ENCODE measurements at places on chromosomes 4 and X.

DNA sequence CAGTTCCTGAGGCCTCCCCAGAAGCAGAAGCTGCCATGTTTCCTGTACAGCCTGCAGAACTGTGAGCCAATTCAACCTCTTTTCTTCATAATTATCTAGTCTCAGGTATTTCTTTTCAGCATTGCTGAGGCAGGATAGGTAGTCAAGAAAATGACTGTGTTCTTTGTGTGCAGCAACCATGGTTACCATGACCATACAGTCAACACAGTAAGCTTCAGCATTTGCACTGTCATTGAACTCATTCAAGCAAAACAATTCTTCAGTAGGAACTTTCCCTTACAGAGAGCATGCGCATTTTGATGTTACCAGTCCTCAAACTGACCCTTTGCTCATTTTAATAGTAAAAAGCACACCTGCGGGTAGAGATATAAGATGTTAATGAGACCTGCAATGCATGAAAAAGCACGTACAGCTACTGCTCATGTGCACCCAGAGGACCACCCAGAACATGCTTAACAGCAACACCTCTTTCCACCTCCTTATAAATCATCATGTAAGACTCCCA is 180.8 kb downstream of the PRKX start:
- H3K27me3 ChIP-seq: no peaks in the 10 kb centered on the region
- no peak overlapping the region for H3K27ac ChIP-seq
- no peak overlapping the region for H3K4me3 ChIP-seq

DNA sequence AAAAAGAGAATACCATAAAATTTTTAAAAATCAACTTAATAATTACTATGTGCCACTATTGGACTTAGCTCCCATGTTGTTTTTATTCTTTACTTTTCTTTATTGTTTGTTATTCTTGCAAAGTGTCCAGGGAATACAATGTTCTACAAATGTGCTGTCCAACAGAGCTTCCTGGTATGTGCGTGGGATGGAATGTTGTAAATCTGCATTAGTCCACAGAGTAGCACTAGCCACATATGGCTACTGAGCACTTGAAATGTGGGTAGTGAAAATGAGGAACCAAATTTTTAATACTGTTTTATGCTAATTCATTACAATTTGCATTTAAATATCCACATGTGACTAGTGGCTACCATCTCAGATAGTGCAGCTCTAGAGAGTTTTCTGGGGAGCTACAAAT is 14.3 kb upstream of the CORIN start:
- H3K27ac ChIP-seq: no peak overlapping the region
- no peaks in the 10 kb centered on the region for H3K36me3 ChIP-seq
- no peak overlapping the region for H3K4me3 ChIP-seq
- H3K4me1 ChIP-seq: no peaks in the 10 kb centered on the region

DNA sequence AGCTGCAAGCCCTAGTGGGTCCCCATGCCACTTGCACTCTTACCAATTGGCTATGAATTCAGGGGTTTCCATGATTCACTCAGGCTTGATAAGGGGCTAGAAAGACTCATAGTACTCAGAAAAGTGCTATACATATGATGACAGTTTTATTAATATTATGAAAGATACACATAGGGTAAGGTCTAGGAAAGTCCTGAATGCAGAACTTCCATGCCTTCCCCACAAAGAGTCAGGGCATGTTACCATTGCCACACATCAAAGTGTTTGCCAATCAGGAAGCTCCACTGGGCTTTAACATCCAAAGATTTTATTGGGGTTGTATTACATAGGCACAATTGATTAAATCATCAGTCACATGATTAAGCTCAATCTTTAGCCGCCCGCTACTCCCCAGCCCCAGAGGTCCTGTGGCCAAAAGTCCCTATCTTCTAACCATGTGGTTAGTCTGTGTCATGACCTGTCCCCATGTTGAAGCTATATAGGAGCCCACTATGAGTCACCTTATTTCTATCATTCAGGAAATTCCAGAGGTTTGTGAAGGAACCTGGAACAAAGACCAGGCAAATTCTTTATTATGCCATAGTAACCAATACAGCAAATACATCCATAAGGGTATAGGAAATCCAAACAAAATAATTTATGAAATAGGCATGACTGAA is 635.6 kb downstream of the STPG2 start:
- H3K36me3 ChIP-seq: no peaks in the 10 kb centered on the region
- H3K4me3 ChIP-seq: no peak overlapping the region

- peaks cover 57% of the 10 kb centered on the region for H3K27me3 ChIP-seq
- H3K4me3 ChIP-seq: no peak overlapping the region
- no peaks in the 10 kb centered on the region for H3K4me1 ChIP-seq
- H3K27ac ChIP-seq: no peak overlapping the region
Observed at GRCh38 chr4:7515390-7515902, 80.7 kb upstream of the PSAPL1 start.

- no peak for DNase-seq
- H3K36me3 ChIP-seq: no peaks in the 10 kb centered on the region
- H3K27me3 ChIP-seq: no peaks in the 10 kb centered on the region
- no peak overlapping the region for H3K4me3 ChIP-seq
Observed at GRCh38 chr4:141347684-141348083, 127.0 kb downstream of the ZNF330 start.

GRCh38 chr4:113636877-113637276 is 124.7 kb downstream of the CAMK2D start:
- no peaks in the 10 kb centered on the region for H3K27me3 ChIP-seq
- peak; percentile 3 for DNase-seq
- H3K4me1 ChIP-seq: peaks cover 18% of the 10 kb centered on the region
- H3K4me3 ChIP-seq: no peak overlapping the region
- H3K36me3 ChIP-seq: no peaks in the 10 kb centered on the region

- H3K4me3 ChIP-seq: no peak overlapping the region
- H3K4me1 ChIP-seq: no peaks in the 10 kb centered on the region
- H3K36me3 ChIP-seq: no peaks in the 10 kb centered on the region
- no peaks in the 10 kb centered on the region for H3K27me3 ChIP-seq
- H3K27ac ChIP-seq: no peak overlapping the region
- no peak for DNase-seq
Observed at GRCh38 chr4:113537628-113538027, 223.9 kb downstream of the CAMK2D start.

GRCh38 chr4:185904381-185904780 is 92.4 kb upstream of the SORBS2 start:
- H3K36me3 ChIP-seq: no peaks in the 10 kb centered on the region
- no peak overlapping the region for H3K27ac ChIP-seq
- no peaks in the 10 kb centered on the region for H3K4me1 ChIP-seq
- no peaks in the 10 kb centered on the region for H3K27me3 ChIP-seq

GRCh38 chr4:154854362-154854761 is 73.3 kb downstream of the RBM46 start:
- no peak overlapping the region for H3K27ac ChIP-seq
- no peak overlapping the region for H3K4me3 ChIP-seq
- H3K27me3 ChIP-seq: no peaks in the 10 kb centered on the region
- H3K36me3 ChIP-seq: no peaks in the 10 kb centered on the region
- DNase-seq: no peak

DNA sequence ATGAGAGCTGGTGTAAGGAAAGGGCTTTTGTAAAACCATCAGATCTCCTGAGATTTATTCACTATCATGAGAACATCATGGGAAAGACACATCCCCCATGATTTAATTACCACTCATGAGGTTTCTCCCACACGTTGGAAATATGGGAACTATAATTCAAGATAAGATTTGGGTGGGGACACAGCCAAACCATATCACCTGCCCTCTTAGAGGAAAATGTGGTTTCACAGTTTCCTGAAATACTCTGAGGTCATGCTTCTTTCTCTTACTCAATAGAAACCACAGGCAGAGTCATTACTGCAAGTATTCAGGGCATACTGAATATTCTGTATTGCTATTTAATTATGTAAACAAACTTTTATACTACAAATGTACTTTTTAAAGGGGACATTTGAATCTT is 1453.3 kb downstream of the PCDH18 start:
- H3K36me3 ChIP-seq: no peaks in the 10 kb centered on the region
- DNase-seq: no peak
- H3K27ac ChIP-seq: no peak overlapping the region
- no peaks in the 10 kb centered on the region for H3K27me3 ChIP-seq

DNA sequence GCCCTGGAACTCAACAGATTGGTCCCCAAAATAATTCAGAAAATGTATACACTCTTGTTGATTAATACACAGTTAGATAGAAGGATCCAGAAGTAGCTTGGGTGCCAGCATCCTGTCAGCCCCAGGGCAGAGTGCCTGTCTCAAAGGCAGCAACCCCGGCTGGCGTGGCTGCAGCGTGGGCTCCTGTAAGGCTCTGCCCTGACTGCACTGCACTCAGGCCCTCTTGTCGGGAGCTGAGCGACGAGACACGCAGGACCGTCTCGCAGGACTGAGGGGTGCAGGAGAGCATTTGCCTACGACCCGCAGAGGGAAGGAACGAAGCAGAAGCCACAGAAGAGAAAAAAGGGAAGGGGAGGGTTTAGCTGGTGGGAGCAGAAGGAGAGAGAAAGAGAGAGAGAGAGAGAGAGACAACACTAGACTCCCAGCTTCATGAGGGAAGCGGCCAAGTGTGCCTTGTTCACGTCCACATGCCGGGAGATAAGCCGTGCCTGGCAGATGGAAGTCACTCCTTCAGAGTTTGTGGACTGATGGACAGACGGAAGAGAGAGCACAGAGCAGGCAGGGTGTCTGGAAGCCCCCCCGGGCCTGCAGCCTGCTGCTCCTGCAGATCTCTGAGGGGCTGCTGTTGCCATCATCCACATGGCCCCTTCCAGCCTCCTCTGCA is 38.7 kb upstream of the HELT start:
- H3K27me3 ChIP-seq: peaks cover 23% of the 10 kb centered on the region
- no peak overlapping the region for H3K4me3 ChIP-seq
- no peak overlapping the region for H3K27ac ChIP-seq
- no peak for DNase-seq
- no peaks in the 10 kb centered on the region for H3K36me3 ChIP-seq

- no peak overlapping the region for H3K4me3 ChIP-seq
- no peaks in the 10 kb centered on the region for H3K4me1 ChIP-seq
- H3K27ac ChIP-seq: no peak overlapping the region
- H3K27me3 ChIP-seq: no peaks in the 10 kb centered on the region
- no peaks in the 10 kb centered on the region for H3K36me3 ChIP-seq
Observed at GRCh38 chrX:11375614-11376119, 82.5 kb downstream of the AMELX start.

DNA sequence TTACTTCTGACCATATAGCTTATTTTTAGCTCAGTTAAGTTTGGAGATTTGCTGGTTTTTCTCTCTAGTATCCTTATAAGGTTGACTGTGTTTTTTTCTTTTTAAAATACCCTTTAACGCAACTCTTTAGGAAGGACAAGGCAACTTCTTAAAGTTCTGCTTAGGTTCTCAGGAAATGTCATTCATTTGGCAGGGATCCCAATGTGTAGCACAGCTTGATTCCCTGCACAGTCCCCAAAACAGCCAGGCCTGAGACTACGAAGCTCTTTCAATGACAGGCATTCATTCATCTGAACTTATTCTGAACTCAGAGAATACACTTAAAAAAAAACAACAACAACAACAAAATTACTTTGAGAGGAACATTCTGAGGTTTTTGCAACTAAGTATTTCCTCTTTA is 1765.8 kb downstream of the PCDH7 start:
- no peaks in the 10 kb centered on the region for H3K36me3 ChIP-seq
- DNase-seq: no peak
- no peaks in the 10 kb centered on the region for H3K27me3 ChIP-seq
- H3K4me3 ChIP-seq: no peak overlapping the region

- DNase-seq: no peak
- H3K4me3 ChIP-seq: no peak overlapping the region
- no peaks in the 10 kb centered on the region for H3K27me3 ChIP-seq
- no peak overlapping the region for H3K27ac ChIP-seq
- no peaks in the 10 kb centered on the region for H3K4me1 ChIP-seq
Observed at GRCh38 chr4:143481361-143481760, 32.1 kb upstream of the SMARCA5 start.

GRCh38 chrX:123442764-123443163 is 258.7 kb downstream of the GRIA3 start:
- no peak for DNase-seq
- H3K4me3 ChIP-seq: no peak overlapping the region
- H3K27ac ChIP-seq: no peak overlapping the region
- H3K27me3 ChIP-seq: no peaks in the 10 kb centered on the region
- no peaks in the 10 kb centered on the region for H3K36me3 ChIP-seq

DNA sequence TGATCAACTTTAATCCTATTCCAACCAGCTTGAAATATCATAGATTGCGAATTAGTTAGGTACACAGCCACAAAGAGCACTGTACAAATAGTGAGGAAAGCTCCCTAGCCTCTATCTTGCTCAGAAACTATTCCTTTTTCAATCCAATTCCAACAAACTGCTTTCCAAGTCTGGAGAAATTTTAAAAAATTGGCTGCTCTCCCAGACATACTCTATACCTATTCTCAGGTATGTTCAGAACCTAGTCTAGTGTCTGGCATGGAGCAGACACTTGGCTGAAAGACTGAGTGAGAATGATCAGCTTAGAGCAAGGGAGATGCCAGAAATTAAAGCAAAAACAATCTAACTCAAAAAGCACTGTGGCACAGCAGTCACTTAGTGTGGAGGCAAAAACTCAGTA is 105.9 kb downstream of the SLC10A7 start:
- H3K4me3 ChIP-seq: no peak overlapping the region
- no peak for DNase-seq
- no peak overlapping the region for H3K27ac ChIP-seq

DNA sequence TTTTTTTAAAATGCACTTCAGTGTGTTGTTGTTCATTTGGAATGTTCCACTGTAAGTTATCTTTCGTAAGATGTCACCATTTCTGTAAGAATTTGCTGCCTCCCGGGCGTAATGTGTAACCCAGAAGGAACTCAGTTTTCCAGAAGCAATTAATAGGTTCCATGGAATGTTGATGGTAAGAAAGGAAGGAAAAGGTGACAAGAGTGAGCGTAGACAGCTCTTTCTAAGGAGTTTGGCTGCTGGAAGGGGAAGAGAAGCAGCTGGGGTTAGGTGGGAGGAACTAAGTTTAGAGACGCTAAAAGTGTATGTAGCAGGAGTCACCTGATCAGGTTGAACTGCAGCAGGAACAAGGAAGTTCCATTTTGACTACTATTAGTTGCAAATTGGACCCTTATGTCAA is 35.9 kb downstream of the PNMA5 start:
- no peaks in the 10 kb centered on the region for H3K36me3 ChIP-seq
- no peak overlapping the region for H3K4me3 ChIP-seq
- no peaks in the 10 kb centered on the region for H3K4me1 ChIP-seq
- peak overlapping the region; percentile 71 for H3K27ac ChIP-seq
- H3K27me3 ChIP-seq: no peaks in the 10 kb centered on the region
- no peak for DNase-seq

DNA sequence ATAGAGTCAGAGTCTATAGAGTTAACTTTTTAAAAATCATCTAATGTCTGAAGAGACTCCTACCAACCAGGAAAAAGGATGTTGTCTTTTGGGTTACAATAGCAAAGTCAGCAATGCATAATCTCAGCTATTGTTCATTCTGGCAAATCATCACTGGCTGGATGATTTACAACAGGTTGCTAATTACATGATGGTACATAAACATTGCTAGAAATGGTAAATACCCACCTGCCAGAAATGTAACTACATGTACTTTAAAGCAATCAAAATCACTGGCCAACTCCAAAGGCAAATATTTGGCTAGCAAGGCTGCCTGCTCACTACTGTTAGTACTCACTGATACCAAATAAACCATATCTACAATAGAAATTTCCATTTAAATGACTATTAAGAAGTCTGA is 91.1 kb downstream of the PPP3CA start:
- no peak overlapping the region for H3K27ac ChIP-seq
- no peak for DNase-seq
- no peaks in the 10 kb centered on the region for H3K4me1 ChIP-seq

- H3K36me3 ChIP-seq: no peaks in the 10 kb centered on the region
- H3K4me1 ChIP-seq: no peaks in the 10 kb centered on the region
- H3K27me3 ChIP-seq: no peaks in the 10 kb centered on the region
Observed at GRCh38 chrX:24260842-24261550, 52.9 kb downstream of the SUPT20HL2 start.

All from T-cell (primary cell).